SJSA1 (cell line): ENCODE measurements at places on chromosomes 1 and 21.

DNA sequence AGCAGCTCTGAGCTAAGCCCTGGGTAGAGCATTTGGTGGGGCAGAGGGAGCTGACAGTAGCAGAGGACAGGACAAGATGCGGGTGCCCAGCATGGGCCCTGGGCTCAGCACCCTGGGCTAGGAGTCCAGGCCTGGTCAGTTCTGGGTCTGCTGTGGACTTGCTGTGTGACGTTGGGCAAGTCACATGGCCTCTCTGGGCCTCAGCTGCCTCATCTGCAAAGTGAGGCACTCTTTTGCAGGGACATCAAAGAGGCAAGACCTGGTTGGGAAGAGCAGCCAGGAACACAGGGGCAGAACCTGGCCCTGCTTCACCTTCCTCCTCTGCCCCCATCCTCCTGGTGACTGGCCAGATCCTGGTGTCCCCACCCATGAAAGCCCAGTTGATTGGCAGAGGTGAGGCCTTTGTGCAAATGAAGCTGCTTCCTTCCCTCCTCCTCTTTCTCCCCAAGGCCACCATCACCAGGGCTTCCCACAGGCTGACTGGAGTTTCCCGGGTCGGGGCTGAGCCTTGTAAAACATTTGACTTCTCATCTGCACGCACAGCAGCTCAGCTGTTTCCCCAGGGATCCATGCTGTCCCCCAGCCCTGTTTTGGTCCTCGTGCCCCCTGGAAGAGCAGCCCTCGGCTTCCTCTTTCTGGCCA is 350.5 kb downstream of the MATN1 start:
- DNase-seq = no peak

DNA sequence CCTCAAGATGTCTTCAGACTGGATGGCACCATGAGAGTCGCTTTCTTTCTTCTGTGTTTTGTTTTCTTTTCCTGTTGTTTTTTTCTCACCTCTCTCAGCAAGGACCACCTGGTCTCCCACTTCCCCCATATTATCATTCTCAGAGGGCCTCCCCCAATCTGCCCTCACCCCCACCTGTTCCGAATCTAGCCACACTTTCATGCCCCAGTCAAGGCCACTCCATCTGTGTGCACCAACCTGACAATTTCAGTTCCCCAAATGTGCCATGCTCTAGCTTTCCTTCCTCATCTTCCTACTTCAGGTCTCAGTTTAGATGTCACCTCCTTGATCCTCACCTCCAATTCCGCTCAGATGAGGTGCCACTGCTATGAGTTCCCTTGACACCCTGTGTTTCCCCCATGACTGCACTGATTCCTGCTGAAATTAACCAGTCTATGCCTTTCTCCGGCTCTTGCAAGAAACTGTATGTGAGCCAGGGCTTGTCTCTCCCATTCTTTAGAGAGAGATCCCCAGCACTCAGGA is 146.2 kb downstream of the PLPP3 start:
- DNase-seq = no peak

DNA sequence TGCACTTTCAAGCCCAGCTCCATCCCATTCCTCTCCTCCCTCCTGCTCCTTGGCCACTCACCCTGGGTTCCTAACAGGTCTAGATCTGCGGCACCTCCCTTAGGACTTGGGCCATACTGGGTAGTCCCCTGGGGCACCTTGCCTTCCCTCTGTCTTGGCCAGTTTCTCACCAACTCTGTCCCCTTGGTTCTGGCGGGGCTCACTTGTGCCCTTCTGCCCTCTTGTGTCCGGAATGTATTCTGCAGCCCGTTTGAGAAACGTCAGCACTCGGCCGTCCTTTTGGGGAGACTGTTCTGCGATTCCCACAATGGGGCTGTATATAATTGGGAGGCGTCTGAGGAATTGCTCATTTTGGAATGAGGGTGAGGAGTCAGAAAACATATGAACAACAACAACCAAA is 162.4 kb downstream of the ZSCAN20 start:
- no peak for DNase-seq

GRCh38 chr1:68230901-68231626 is 1.3 kb downstream of the WLS start:
- DNase-seq = peak; percentile 48

GRCh38 chr1:236516929-236517704 is 6.7 kb upstream of the LGALS8 start:
- DNase-seq = no peak

DNA sequence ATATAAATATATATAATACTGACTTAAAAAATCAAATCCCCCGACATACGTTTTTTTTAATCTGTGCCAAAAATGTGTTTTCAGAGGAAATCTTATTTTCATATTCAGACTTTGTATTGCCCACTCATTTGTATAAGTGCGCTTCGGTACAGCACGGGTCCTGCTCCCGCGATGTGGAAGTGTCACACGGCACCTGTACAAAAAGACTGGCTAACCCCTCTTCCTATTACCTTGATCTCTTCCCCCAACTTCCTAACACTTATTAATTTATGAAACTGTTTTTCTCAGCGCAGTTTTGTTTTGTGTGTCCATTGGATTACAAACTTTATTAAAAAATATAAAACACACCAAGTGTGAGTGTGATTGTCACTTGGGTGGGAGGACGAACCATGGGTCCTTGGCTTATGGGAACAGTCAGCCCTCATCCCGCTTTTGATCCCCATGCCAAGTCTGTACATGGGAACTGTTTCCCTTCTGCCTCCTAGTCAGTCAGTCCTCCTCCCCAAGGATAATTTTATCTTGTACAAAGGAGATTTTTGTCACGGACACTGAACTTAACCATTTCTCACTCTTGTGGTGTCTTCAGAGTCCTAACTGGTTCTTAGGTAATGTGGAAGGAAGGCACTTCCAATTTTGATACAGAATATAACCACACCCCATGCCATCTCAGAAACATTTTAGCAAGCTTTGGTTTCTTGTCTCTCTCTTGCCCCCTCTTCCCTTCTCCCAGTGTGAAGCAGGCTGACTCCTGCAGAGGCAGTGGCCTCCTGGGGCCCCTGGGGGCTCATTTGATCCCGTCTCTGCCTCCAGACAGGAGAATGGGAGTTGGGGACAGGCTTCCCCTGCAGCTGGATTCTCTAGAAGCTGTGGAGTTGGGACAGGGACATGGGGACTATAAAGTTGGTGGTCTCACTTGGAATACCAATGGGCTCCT is 35.5 kb downstream of the ZBTB17 start:
- DNase-seq = peak; percentile 19

DNA sequence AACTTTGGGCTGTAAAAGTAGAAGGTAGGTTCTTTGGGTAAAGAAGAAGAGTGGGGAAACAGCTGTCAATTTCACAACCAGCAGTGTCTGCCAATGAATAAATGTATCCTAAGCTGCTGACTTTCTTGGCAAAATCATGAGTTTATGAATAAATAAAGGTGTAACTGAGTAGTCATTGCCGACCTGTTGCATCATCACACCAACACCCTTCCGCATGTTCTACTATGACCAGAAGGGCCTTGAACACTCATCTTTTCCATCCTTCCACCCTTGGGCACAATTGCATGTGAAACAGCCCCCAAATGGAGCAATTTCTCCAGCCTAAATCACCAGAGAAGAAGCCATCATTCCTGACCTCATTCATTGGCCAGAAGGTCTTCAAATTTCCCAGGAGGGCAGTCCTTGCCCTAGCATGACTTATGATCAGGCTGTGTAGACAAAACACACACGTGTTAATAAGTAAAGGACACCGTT is 31.2 kb upstream of the QSOX1 start:
- DNase-seq = no peak

DNA sequence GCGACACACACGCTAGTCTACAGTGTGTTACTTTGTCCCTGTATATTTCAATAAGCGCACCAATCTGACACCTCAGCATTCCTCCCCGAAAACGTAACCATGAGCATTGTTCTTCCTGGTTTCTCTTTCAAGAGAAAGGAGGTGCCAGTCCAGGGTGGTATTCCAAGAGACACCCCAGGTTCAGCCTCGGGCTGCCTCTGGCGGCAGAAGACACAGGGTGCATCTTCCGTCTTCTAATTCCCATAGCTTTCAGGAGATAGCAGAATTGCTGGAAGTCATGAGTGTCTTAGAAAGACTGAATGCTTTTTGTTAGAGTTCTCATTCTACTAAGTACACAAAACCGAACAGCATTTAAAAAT is 15.9 kb upstream of the RGS8 start:
- no peak for DNase-seq

GRCh38 chr1:235971020-235971419 is 93.9 kb downstream of the NID1 start:
- no peak for DNase-seq

GRCh38 chr1:231106347-231106746 is 55.5 kb upstream of the TRIM67 start:
- DNase-seq = peak; percentile 86

DNA sequence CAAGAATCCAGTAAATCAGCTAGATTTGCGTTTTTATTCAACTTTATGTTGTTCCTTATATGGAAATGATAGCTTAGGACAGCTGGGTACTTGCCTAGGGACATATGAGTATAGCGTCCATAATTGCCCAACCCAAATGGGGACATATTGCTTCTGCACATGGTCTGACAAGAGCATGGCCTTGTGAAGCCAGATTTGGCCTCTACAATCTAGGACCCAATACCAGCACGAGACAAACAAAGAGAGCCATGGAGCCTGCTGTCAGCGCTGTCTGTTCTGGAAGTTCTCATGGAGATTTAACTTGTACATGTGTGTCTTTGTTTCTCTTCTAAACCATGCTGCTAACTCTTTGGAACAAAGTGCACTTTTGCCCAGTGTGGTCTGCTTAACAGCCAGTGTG is 240.0 kb upstream of the CAMK1G start:
- no peak for DNase-seq

GRCh38 chr1:84141182-84142003 is 2.7 kb upstream of the PRKACB start:
- DNase-seq = peak; percentile 11

- DNase-seq = no peak
Measured at GRCh38 chr1:30991862-30992606, 73.5 kb downstream of the PUM1 start.

DNA sequence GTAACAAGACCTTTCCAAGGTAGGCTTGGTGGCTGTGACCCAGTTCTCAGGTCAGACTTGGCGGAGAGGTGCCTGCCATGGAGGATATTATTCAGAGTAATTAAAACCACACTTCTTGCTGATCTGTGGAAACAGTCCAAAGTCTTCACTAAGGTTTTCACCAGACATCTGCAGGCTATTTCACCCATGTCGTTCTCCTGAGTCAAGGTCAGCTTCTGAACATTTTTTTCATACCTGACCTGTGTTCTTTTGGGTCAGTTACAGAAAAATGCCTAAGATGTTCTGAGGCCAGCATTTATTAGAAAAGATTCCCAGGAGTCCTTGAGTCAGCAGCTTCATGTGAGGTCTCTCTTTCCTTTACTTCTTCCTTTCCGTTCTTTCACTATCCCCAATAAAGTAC is 54.9 kb downstream of the RGL1 start:
- DNase-seq = peak; percentile 84

GRCh38 chr1:93002781-93003180 is 41.5 kb upstream of the DIPK1A start:
- DNase-seq = no peak

DNA sequence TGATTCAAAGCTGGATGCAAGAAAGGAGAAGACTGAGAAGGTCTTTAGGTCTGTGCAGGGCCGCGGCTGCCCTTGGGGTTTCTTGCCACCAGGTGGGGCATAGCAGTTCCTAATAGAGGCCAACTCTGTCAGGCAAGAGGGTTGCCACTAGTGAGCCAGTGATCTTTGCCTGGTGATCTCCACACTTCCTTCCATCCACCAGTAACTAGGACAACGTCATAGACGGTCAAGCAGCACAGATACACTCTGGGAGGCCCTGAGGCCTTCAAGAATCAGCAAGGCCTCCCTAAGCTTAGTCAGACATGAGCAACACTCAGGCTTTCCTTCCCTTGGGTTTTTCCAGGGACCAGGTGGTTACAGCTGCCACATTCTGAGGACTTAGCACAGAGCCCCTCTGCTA is 32.9 kb upstream of the ATP2B4 start:
- DNase-seq = no peak

DNA sequence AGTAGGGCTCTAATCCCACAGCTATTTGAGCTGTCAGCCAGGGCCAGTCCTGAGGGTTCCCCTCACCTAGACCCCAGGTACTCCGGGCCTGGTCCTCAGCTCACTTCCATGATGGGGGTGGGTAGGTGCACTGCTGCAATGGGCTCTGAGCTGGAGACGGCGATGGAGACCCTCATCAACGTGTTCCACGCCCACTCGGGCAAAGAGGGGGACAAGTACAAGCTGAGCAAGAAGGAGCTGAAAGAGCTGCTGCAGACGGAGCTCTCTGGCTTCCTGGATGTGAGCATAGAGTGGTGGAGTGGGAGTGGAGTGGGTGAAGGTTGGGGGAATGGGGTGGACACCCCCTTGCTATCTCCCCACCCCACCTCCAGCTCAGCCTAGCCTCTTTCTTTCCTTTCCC is 2.1 kb downstream of the S100A1 start:
- no peak for DNase-seq

- DNase-seq = peak; percentile 44
Measured at GRCh38 chr1:234597894-234598293, 12.1 kb downstream of the IRF2BP2 start.
